ENCODE measurements at places on chromosomes 2 and 18.

- no peak for DNase-seq
Measured at GRCh38 chr2:203740871-203741281, 34.4 kb downstream of the CD28 start.

- peak; percentile 48 for DNase-seq
Measured at GRCh38 chr2:85717308-85718008, 23.3 kb downstream of the GNLY start.

DNA sequence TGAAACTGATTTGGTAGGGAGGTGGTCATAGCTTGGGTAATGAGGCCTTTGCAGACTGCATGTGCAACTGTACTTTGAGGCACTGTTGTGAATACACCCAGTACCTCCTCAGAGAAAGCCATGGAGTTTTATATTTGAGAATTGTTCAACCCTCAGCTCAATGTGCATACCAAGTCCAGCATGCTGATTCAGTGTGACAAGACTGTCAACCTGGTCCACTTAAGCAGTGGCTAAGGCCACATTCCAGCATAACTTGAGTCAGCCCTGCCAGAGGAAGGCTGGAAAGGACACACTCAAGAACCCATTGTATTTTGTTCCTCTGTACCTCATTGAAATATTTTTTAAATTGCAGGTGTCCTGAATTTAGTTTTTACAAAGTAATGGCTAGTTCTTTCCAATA is 121.8 kb upstream of the HNMT start:
- peak; percentile 39 for DNase-seq

DNA sequence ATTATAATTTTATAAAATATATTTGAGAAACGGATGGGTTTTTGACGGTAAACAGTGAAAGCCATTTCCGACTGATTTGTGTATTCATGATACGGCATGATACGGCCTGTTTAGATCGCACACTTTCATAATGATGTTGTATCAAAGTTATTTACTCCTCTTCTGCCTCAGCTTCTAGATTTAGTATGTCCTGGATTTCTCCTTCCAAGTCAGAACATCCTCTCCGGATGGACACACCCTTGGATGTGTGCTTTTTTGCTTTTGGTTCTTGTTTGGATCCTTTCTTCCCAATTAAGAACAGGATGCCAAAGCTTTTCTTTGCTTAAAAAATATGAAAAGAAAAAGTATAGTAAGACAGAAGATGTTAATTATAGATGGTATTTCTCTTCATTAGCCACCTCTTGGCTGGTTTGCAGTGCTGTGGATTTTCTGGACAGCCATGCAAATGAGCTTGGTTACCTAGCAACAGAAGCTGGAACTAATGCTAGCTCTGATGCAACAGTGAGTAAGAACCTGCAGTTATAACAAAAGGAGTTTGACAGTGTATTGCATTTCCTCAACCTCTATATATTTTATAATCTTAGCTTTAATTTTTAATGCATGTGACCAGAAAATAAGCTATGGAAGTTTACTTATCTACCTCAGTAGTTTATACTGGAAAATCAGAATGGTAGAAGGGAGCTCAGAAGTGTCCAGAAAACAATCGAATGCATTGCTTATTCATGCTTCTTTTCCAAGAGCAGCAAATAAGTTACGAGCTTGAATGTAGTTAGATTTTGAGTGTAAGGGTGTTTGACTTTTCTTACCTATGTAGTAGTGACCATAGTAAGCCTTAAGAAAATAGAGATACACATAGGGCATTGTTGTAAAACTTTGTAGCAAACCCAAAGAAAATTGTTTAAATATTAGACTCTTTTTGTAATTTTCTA is 27.9 kb downstream of the RMND5A start:
- DNase-seq, result peak; percentile 47

GRCh38 chr2:3005859-3006501 is 371.6 kb downstream of the EIPR1 start:
- peak; percentile 60 for DNase-seq

GRCh38 chr18:41532344-41533086 is 422.5 kb upstream of the PIK3C3 start:
- no peak for DNase-seq

DNA sequence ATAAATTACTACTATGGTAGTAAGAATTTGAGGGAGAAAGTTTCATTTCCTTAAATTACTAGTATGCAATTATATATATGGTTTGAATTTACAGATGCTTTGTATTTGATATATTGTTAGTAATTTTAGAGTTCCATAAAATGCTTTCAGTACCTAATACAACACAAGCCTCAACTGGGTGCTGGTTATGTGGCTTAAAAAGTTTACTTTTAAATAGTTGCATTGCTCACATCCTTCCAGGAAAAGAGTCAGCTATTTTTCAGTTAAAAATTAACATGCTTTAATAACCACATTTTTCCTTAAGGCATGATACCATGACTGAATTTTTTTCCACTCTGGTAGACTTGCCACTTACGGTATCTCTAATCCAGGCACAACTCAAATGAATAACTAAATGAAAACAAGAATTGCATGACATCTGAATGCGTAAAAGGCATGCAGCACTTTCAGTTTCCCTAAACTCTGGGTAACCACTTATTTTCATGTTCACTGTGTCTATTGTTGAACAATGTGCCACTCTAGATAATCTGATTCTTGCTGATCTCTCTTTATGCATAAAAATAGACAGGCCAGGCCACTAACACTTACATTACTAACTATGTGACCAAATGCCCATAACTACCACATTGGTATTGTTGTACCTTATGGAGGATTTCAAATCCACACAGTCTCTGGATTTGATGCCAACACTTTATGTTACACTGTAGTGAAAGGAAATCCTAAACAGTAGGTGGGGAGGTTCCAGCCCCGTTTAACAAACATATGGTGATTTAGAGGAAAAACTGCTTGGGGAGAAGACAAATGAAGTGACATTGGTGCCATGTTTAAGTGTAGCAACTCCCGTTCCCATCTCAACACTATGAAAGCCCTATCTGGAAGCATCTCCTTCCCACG is 35.5 kb upstream of the SLC35F5 start:
- no peak for DNase-seq

- DNase-seq, result no peak
Measured at GRCh38 chr2:48380989-48381625, 148.8 kb upstream of the STON1 start.

DNA sequence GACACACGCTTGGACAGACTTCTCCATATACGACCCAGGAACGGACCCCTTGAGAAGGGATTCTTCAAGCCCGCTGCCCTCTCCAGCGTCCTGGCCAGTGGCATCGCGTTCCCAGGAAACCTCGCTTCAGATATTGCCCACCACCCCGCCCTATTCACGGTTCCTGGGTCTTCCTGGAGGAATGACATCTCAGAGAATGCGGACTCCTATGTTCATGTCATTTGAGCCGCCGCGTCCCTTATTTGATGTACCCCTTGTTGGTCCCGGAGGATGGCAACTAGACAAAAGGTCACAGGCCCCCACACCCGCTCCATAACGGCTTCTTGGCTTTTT is 588 bp upstream of the CCDC93 start:
- DNase-seq, result no peak

GRCh38 chr18:77102259-77103040 is 30.1 kb downstream of the MBP start:
- peak; percentile 67 for DNase-seq

Measured in eye (tissue), 1 donor.